Stimulated activated naive CD8-positive, alpha-beta T cell treated with anti-CD3 and anti-CD28 coated beads, Interleukin-15, Interleukin-2, amounts not matched to agents 100 U/mL and 50 U/mL, for 24 hours (primary cell): ENCODE measurements at places on chromosomes 13 and 19.

DNA sequence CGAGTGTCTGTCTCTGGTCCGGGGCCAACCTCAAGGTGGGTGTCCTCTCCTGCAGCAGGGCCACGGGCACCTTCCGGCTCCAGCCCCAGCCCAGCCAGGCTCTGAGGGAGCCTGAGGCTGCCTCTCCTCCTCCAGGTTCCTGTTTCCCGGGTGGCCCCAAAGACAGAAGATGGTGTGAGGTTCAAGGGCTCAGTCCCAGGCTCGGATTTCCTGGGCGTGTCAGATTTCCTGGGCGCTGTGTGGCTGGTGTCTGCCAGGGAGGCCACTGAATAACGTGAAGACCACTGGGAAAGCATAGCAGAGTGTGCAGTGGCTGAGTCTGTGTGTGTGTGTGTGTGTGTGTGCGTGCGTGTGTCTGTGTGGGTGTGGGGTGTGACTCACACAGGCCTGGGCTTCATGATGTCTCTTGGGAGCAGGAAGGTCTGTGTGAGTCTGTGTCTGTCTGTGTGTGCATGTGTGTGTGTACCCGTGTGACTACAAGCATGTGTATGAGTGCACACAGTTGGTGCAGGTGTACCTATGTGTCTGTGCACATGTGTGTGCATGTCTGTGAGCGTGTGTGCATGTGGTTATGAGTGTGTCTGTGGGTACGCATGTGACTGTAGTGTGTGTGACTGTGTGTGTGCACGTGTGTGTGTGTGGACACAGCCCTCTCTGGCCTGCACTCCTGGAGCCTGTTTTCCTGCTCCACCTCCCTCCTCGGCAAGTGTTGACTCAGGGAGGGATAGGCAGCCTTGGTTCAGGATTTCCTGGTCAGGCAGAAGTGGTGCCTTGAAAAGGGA is 28.3 kb downstream of the CEBPA start:
- DNase-seq: peak; percentile 35

GRCh38 chr19:50147462-50148423 is 15.3 kb downstream of the IZUMO2 start:
- peak; percentile 69 for DNase-seq

- DNase-seq: no peak
Observed at GRCh38 chr13:108188260-108188659, 27.1 kb downstream of the LIG4 start.

- peak; percentile 39 for DNase-seq
Observed at GRCh38 chr19:42281827-42282762, 13.0 kb downstream of the CIC start.

GRCh38 chr19:2290441-2291184 is 8.6 kb upstream of the PEAK3 start:
- no peak for DNase-seq

GRCh38 chr19:29006057-29006735 is 206.8 kb downstream of the UQCRFS1 start:
- DNase-seq: no peak

- no peak for DNase-seq
Observed at GRCh38 chr13:93535251-93535650, 308.6 kb downstream of the GPC6 start.

DNA sequence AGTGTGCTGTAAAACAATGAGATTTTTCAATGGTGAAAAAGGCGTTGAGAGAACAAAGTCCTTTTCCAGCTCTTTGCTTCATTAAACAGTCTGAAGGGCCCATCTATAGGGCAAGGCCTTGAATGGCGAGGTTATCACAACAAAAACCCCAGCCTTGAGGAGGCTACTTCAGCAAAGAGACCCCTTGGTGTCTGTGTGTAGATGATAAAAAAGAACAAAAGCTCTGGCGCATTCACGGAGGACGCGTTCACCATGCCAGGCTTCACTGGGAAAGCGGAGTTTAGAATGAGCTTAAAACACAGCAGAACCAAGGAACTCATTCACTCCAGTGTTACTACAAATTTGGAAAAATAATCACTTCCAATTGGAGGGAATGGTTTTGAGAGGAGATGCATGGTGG is 530.0 kb upstream of the ARGLU1 start:
- DNase-seq: no peak

DNA sequence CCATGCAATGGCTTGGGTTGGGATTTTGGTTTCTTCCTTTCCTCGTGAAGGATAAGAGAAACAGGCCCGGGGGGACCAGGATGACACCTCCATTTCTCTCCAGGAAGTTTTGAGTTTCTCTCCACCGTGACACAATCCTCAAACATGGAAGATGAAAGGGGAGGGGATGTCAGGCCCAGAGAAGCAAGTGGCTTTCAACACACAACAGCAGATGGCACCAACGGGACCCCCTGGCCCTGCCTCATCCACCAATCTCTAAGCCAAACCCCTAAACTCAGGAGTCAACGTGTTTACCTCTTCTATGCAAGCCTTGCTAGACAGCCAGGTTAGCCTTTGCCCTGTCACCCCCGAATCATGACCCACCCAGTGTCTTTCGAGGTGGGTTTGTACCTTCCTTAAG is 24.1 kb downstream of the SPC24 start:
- DNase-seq: no peak

GRCh38 chr19:32023564-32023832 is 321.9 kb upstream of the ZNF507 start:
- DNase-seq: no peak

DNA sequence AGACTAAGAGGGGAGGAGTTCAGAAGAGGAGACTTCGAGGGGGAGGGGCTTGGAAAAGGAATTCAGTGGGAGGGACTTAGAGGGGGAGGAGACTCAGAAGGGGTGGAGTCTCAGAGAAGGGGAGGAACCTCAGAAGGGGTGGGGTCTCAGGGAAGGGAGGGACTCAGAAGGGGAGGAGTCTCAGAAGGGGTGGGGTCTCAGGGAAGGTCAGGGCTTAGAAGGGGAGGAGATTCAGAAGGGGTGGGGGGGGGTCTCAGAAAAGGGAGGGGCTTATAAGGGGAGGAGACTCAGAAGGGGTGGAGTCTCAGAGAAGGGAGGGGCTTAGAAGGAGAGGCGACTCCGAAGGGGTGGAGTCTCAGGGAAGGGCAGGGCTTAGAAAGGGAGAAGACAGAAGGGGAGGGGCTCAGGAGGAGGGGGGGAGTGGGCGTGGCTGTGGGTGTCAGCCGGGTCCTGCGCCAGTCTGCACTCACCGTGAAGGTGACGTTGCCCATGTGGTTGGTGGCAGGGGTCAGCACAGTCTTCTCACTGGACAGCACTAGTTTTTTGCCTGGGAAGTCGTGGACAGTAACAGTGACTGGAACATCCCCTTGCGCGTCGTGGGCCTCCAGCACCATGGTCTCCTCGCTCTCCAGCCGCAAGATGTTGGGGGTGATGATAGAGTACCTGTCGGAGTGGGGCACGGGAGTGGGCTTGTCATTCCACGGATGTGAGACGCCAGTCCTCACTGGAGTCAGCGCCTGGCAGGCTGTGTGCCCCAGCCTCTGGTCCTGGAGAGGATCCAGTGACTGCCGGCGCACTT is 1.5 kb downstream of the C3 start:
- peak; percentile 30 for DNase-seq

DNA sequence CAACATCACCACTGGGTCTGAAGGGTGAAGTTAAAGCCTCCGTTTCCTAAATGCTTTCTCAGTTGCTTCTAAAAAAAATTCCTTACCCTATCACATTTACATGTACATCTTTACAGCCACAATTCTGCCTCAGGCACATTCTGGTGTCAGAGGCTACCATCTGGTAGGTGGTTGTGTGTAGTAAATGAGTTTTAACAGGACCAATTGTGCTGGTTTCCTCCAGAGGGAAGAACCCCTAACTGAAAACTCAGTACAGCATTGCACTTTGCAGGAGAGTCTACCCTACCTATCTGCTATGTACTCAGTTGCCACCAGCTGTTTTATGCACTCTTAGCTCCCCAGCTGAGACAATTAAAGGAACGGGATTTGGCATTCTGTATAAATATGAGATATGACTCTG is 1576.5 kb downstream of the PCDH9 start:
- DNase-seq: no peak

- DNase-seq: no peak
Observed at GRCh38 chr13:40170091-40170490, 496.4 kb downstream of the FOXO1 start.

- DNase-seq: no peak
Observed at GRCh38 chr13:113865427-113865826, 1.6 kb upstream of the GAS6 start.

GRCh38 chr13:53200075-53200474 is 171.5 kb downstream of the OLFM4 start:
- DNase-seq: no peak

DNA sequence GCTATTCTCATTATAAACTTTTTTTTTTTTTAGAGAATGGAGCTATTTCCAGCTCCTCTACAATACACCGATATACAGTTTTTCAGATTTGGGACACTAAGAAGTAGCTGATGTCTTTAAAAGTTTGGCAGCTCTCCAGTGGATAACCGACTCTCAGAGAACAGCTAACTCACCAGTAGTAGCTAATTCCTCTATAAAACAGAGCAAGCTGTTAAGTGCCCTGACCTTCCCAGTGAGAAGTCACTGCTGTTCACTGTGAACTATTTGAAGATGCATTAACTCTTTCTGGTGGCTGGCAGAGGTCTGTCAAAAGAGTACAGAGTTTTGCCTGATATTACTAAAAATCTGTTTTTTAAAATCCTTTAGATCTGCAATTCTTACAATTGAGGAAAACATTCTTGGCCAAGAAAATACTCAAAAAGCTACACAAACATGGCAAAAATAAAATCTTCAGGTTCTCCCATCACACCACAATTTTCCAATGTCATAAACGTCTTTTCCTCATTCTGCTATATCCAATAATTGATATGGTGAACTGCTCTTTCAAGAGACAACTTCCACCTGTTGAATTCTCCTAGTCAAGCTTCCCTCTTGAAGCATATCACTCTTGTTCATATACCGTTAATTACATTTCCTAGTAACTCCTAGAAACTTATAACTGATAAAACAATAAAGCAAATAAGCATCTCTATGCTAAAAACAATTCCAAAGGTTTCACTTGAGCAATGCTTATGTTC is 44.2 kb downstream of the TBC1D4 start:
- DNase-seq: no peak

GRCh38 chr13:101626925-101627555 is 174.6 kb downstream of the ITGBL1 start:
- DNase-seq: peak; percentile 32

- no peak for DNase-seq
Observed at GRCh38 chr19:38193445-38193844, 30.6 kb downstream of the DPF1 start.

- DNase-seq: no peak
Observed at GRCh38 chr13:49831455-49831854, 39.0 kb upstream of the KPNA3 start.

DNA sequence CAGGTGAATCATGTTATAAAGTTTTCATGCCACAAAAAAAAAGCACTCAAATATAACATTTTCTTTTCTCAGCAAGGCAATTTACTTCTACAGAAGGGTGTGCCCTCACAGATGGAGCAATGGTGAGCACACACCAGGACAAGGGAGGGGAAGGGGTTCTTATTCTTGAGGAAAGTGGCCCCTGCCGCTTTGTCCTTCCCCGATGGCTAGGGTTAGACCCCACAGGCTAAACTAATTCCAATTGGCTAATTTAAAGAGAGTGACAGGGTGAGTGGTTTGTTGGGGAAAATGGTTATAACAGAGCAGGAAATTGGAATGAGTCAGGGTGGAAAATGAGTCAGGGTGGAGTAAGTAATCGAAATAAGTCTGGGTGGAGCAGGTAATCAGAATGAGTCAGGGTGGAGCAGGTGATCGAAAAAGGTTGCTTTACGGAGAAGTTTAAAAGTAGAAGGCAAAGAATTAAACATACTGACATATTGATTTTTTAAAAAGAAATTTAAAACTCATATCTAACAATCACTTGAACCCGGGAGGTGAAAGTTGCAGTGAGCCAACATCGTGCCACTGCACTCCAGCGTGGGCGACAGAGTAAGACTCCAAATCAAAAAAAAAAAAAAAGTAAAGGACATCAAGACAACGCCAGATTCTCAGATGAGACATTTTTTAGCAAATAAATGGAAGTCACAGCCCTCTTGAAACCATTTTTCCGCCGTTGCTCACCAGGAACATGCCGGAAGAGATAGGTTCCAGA is 813 bp downstream of the ZNF562 start:
- peak; percentile 25 for DNase-seq

- peak; percentile 6 for DNase-seq
Observed at GRCh38 chr13:76884186-76884906, 1.9 kb downstream of the KCTD12 start.

DNA sequence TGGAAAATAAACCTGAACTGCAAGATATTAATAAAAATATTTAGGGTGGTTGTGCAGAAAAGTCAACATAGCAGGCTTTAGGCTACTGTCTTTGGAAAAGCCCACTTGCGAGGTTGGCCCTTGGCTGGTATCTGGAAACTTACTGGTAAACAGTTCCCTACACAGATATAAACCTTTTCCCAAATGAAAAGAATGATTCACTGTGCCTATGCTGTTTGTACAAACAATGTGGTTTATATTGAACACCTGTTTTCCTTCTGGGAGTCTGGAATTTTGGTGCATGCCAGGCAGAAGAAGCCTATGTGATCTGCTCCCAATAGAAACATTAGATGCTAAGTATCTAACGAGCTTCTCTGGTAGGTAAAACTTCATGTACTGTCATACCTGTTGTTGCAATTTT is 29.7 kb upstream of the SOHLH2 start:
- no peak for DNase-seq

DNA sequence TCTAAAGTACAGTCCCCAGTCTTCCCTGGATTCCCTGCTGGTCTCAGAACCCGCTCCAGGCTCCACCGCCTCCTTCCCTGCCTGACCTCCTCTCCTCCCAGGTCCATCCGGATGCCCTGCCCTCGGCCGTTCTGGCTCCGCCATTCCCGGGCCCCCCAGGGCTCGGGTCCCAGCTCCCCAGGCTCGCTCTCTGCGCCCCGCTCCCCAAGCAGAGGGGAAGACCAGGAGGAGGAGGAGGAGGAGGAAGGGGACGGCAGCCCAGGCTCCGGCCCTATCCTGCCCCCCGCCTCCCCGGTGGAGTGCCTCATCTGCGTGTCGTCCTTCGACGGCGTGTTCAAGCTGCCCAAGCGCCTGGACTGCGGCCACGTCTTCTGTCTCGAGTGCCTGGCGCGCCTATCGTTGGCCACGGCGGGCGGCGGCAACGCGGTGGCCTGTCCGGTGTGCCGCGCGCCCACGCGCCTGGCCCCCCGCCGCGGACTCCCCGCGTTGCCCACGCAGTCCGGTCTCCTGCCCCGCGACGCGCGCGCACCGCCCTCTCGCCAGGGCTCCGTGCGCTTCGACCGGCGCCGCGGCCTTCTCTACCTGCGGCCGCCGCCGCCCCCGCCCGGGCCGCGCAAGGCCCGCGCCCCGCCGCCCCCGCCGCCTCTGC is 647 bp downstream of the RNF225 start:
- DNase-seq: no peak
